Adipocyte (in vitro differentiated cells): ENCODE measurements at places on chromosomes 3 and 15.

DNA sequence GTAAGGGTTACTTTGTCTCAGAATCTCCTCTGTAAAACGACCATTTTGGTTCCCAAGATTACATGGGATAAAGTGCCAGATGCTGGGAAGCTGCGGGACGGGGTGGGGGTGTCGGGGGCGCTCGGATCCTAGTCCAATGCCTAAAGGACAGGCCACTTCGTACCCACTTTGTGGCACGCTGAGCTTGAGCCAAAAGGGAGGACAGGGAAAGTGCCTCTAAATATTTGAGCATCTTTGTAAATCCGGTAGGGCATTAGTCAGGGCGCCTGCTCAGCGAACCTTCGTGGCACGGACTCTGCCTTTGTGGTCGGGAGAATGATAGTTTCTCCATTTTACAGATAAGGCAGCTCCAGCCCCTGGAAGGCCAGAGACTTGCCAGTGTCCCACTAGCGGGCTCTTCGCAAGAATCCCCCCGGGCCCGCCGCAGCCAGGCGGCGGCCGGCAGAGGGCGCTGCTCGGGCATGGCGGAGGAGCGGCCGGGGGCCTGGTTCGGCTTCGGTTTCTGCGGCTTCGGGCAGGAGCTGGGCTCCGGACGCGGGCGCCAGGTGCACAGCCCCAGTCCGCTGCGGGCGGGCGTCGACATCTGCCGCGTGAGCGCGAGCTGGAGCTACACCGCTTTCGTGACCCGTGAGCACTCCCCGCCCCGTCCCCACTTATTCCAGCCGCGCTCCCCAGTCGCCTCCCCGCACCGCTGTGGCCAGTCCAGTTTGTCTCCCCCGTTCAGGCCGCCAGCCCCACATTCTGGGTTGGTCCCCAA, 1.8 kb downstream of the RCCD1 start:
- peak; percentile 91 for DNase-seq

DNA sequence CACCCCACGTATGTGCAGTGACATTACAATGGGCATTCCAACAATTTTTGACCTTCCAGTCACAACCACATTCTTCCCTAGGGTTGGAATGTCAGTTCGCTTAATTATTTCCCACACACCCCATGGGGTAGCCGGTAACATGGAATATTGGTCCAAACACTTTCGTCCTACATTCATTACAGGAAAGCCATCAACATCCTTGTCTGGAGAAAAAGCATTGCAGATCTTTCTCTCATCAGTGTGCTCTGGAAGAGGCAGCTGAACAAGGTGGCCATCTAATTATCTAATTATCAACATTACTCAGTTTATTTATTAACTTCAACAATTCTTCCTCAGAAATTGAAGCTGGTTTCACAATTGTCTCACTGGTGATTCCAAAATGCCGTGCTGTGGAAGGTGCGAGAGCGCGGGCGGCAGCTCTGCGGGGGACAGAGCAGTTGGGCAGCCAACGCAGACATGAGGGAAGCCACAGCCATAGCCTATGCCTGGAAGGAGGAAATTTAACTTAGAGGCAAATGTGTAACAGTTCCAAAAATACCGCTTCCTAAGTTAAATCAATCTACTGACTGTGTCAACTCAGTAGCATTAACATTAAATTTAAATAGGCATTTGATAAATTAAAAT, 1158.9 kb upstream of the EPHA6 start:
- no peak for DNase-seq

DNA sequence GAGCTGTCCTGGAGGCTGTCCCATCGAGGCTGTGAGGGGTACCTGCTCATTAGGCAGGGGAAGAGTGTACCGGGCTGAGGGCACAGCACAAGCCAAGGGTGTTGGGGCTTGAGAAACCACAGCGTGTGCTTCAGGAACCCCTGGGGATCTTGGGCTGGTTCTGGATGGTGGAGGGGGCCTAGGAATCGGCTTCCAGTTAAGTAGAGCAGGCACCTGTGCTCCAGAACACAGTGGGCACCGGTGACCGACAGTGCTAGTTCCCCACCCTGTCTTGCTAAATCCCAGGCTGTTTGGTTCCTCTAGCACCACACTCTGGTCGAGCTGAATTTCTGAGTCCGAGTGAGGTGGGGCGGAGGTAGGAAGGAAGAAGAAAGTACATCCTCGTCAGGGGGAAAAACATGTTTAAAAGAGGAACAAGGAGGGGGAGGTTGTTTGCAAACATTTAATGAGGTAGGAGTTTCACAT, 29.1 kb downstream of the SLC6A6 start:
- no peak for DNase-seq

DNA sequence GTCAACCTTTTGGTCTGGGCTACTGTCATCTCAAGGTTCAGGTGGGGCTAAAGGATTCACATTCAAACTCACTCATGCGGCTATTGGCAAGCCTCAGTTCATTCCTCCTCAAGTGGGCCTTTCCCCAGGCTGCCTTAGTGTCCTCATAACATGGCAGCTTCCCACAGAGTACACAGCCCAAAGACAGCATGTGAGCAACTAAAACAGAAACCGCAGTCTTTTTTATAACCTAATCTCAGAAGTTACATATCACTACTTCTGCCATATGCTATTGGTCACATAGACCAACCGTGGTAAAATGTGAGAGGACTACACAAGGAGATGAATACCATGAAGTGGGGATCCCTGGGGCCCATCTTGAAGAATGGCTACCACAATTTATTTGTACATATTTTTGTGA, 4.5 kb upstream of the CEP70 start:
- DNase-seq = no peak

DNA sequence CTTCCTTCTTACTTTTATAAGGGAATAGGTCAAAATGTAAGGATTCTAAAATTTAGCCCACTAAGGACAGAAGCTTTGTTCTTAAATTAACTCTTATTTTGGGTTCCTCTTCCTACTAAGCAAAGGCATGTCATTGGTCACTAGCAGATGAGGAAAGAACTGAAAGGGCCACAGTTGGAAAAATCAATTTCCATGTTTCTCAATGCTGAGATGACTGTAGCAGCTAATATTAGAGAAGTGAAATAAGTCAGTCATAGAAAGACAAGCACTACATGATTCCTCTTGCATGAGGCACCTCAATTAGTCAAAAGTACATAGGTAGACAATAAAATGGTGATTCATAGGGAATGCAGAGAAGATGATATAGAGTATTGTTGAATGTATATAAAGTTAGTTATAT, 353.7 kb downstream of the RSL24D1 start:
- DNase-seq = no peak

DNA sequence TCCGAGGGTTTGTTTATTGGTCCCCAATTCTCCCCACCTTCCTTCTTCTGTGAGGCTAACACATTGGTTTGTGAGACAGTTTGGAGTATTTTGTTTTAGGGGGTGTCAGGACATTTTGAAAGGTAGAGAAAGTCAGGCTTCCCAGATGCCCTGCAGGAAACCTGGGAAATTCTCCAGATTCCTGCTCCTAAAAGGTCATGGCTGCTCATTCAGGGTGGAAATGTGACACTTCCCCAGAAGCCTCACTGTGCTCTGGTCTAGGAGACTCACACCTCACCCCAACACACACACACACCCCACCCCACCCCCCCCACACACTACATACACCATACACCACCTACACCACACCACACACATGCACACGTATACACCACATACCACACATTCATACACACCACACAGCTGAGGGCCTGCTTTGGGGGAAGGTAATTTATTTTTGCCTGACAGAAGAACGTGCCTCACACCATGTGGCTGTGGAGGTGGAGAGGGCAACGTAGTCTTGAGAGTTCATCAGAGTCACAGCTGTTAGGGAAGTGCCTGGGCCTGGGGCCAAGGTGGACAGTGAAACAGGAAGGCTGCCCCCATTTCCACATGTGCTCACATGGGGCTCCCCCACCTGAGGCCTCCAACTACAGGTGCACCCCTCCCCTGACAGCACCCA, 40.4 kb upstream of the LIMD1 start:
- no peak for DNase-seq

DNA sequence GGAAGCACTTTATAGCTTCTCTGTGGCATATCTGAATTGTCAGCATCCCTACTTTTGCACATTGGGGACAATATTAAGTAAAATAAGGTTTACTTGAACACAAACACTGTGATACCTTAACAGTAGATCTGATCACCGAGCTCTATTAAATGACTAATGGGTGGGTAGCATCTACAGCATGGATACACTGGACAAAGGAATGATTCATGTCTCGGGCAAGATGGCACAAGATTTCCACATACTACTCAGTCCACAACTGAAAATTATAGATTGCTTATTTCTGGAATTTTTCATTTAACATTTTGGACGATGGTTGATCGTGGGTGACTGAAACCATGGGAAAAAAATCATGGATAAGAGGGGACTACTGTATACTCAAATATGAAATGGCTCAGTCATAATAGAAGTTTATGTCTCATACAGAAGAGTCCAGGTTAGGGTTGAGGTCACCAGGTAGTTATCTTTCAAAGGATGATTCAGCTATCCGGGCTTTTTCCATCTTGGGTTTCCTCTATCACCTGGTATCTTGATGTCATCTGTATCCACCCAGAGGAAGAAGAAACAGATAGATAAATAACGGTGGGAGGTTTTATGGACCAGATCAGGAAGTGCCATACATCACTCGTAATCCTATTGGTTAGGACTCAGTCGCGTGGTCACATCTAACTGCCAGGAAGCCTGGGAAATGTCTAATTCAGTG, 320.0 kb upstream of the RARB start:
- DNase-seq = no peak

DNA sequence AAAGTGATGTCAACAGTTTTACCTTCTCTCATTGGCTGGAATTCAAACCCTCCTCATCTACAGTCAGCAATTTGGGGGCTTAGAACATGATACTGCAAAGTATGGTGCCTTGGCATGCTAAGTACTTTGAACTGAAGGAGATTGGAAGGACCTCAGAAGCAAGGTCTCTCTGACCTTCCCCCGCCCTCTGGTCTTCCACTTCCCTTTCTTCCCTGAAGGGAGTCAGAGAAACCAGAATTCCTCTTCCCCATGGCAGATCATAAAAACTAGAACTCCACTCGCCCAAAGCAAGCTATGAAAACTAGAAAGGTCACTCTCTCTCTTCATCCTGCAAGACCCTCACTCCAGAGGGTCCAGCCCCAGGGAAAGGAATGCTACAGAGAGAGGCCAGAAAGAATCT, 64.2 kb downstream of the CD200R1L start:
- no peak for DNase-seq

DNA sequence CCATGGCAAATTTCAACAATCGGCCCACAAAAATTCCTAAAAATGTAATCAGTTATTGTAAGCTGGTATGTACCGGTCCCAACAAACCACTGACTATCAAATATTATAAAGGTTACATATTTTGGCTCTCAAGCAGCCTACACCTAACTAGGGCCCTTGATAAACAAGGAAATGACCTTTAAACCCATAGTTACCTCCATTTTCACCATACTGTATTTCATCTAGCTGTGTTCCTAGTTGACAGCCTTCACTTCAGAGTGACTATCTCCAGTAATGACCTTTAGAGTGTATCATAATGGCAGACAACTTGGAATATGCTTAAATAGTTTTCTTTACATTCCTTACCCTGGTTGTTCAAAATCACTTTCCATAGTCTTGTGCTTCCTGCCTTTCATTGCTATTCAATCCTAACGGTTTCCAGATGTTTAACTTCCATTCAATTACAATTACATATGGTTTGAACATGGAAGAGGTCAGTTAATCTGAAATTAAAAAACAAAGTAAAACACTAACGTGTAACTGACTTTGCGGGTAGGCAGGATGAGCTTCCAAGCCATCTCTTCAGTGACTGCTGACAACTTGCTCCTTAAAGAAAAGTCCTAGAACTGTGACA, 111.9 kb upstream of the TSC22D2 start:
- DNase-seq = peak; percentile 60

DNA sequence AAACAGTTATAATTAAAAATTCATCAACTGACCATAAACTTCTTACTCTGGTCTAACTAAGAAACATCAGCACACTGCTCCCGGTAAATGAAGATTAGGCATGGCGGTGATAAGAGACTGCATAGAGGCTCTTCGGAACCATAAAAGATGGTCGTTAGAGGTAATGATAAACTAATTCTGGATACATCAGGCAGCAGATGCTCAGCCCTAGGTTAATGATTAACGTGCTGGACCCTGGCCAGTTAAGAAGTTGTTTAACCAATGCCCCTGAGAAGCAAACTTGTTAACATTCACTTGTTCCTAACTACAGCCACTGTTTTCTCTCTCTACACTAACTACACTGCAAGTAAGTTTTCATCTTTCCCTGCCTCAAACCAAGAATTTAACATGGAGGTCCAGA, 111.5 kb downstream of the PDZRN3 start:
- no peak for DNase-seq

GRCh38 chr3:14410503-14411165, 8.2 kb downstream of the SLC6A6 start:
- peak; percentile 82 for DNase-seq

GRCh38 chr15:77181305-77182074, 110.6 kb upstream of the TSPAN3 start:
- DNase-seq = no peak

- no peak for DNase-seq
These were observed 314.2 kb upstream of the RARB start for GRCh38 chr3:25113891-25114290.

DNA sequence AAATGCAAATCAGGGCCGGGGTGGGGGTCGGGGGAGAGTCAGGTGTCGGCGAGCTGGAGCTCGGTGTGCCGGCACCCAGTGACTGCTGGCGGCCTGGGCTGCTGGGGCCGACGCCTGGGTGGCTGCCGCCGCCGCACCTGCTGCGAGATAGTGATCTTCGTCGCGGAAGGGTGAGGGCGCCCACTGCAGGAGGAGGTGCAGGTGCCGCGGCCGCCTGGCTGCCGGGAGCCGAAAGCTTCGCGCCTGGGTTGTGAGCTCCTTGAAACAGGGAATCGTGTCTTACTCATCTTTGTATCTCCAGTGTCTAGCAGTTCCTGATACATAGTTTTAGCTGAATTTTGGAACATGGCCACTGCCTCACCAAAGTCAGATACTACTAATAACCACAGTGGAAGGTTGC, 64.0 kb upstream of the CPOX start:
- no peak for DNase-seq

DNA sequence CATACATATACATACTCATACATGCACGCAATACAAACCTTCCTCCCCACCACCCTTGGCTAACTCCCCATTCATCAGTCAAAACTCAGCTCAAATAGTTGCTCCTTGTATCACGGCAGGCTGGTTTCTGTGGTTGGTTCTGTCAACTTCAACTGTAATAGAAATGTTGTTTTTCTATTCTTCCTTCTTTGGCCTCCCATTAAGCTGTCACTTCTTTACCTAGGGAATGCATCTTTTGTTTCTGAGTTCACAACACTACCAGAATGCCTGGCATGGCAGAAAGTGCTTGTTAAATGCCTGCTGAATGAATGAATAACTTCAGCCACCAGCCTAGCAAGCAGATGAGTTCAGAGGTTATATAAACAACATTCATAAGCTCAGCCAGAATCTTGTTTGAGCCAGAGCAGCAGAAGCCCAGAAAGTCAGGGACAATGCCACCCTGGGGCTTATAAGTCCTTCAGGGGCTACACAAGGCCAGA, 63.1 kb downstream of the B3GALNT1 start:
- peak; percentile 29 for DNase-seq

- no peak for DNase-seq
These were observed 28.7 kb downstream of the LRRK1 start for GRCh38 chr15:100947760-100948429.
